ENCODE measurements at places on chromosomes 2 and 18.

- no peak for DNase-seq
Observed at GRCh38 chr2:175057078-175057685, 52.0 kb upstream of the CHN1 start.

GRCh38 chr2:14194233-14194632 is 438.3 kb upstream of the LRATD1 start:
- no peak for DNase-seq

DNA sequence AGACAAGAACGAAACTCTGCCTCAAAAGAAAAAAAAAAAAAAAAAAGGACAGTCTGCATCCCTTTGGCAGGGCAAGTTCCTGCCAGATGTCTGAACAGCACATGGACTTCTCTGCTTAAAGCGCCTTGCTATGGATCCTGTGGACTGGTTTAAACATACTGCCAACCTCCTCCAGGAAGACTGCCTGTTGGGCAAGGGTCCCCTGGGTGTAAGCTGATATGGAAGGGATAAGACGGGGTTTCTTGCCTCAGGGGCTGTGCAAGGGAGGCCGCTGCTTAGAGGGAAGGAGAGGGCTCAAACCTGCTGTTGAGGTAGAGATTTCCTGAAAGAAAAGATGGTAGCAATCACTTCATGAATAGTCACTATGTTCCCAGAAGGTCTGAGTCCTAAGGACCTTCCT is 22.2 kb downstream of the SKA1 start:
- DNase-seq: no peak

- no peak for DNase-seq
Observed at GRCh38 chr2:224846161-224846560, 130.0 kb upstream of the CCDC195 start.

GRCh38 chr2:162100579-162100978 is 26.6 kb upstream of the DPP4 start:
- no peak for DNase-seq

DNA sequence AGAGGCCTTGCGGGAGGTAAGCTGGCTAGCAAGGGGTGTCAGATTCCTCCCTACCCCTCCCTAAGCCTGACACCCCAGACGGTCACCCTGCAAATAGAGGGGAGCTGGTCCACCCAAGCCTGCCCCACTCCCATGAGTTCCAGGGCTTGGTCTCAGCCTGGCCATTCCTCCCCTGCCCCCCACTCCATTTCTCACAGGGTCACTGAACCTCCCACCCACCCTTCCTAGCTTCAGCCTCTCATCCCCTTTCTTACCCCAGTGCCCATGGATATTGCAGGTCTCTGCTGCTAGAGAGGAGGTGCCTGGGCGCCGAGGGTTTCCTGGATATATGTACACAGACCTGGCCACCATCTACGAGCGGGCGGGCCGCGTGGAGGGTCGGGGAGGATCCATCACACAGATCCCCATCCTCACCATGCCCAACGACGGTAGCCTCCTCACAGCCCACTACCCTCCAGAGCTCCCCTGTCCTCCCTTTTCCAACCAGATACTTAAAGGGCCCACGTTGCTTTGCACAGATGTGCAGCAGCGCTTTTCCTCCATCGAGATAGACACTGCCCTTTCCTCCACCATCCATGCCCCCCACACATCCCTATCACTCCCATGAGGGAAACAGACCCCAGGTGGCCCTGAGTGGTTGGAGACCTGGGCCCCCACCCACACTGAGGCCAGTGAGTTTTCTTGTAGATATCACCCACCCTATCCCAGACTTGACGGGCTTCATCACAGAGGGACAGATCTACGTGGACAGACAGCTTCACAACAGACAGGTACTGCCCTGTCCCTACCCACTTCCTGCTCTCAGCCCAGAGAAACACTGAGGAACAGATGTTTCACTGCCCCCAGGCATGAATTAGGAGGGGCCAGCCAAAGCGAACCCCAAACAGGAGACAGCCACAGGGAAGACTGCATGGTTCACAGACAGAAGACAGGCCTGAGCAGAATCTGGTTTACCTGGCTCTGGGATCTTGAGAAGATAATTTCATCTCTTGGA is 15.2 kb upstream of the ANKRD53 start:
- no peak for DNase-seq

GRCh38 chr2:162768656-162769055 is 69.9 kb downstream of the KCNH7 start:
- no peak for DNase-seq

- DNase-seq: no peak
Observed at GRCh38 chr2:207255565-207256470, 90.1 kb upstream of the KLF7 start.

DNA sequence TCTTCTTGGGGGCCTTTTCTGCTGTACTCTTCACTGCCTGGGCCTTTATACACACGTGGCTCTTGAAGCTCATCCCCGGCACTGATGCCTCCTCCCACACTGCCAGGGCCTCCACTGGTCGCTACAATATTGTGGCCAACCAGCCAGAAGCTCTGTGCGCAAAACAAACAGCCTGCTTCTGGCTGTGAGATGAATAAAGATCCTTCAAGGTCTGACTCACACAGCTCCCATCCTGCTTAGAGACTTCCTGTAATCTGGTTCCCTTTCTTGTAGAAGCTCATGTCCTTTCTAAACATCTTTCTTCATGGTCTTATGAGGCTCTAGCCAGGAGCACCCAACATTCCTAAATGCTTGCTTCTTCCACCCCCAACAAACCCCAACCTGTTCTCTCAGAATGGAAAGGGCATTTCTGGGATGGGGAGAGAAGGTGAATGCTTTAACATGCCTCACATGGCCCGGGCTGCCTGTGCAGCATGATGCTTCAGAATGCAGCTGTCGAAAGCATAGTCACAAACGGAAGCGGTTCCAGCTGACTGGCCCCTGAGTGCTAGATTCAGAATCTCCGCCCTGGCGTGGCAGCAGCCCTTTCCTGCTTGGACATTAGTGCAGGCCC is 24.6 kb downstream of the NRP2 start:
- DNase-seq: no peak

DNA sequence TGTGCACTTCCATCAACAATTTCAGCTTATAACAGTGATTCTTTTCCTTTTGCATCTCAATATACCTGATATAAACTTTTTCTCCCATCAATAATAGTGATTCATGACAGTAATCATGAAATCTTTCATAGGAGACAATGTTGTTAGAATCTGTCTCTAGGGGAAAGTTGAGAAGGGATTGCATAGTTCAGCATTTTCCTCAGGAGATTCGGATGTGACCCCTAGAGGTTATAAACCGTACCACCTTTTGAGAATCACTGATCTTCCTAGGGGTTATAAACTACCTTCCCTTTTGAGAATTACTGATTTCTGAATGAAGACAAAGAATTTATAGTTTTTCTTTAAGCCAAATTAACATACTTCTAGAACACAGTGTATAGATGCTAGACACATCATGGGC is 53.0 kb upstream of the GALNT3 start:
- no peak for DNase-seq

GRCh38 chr2:24493713-24494112 is 2.7 kb downstream of the NCOA1 start:
- DNase-seq: no peak

- DNase-seq: no peak
Observed at GRCh38 chr18:74945774-74946545, 263.0 kb downstream of the PTGR3 start.

- DNase-seq: no peak
Observed at GRCh38 chr2:96109931-96110511, 6.3 kb downstream of the ADRA2B start.

- DNase-seq: no peak
Observed at GRCh38 chr2:216350214-216350791, 22.0 kb downstream of the MARCHF4 start.

GRCh38 chr2:203400805-203401585 is 72.8 kb downstream of the ABI2 start:
- no peak for DNase-seq

- no peak for DNase-seq
Observed at GRCh38 chr2:226800941-226801784, 1.5 kb upstream of the IRS1 start.

GRCh38 chr2:52210161-52210560 is 1178.2 kb upstream of the NRXN1 start:
- DNase-seq: no peak

GRCh38 chr18:10188971-10189810 is 265.2 kb upstream of the APCDD1 start:
- no peak for DNase-seq

DNA sequence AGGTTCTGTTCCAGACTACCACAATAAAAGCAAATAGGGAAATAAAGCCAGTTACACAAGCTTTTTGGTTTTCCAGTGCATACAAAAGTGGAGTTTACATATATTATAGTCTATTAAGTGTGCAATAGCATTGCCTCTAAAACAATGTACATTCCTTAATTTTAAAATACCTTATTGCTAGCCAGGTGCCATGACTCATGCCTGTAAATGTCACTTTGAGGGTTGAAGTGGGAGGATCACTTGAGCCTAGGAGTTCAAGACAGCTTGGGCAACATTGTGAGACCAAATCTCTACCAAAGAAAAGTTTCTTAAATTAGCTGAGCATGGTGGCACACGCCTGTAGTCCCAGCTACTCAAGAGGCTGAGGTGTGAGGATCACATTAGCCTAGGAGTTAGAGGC is 52.9 kb upstream of the IMP4 start:
- no peak for DNase-seq

DNA sequence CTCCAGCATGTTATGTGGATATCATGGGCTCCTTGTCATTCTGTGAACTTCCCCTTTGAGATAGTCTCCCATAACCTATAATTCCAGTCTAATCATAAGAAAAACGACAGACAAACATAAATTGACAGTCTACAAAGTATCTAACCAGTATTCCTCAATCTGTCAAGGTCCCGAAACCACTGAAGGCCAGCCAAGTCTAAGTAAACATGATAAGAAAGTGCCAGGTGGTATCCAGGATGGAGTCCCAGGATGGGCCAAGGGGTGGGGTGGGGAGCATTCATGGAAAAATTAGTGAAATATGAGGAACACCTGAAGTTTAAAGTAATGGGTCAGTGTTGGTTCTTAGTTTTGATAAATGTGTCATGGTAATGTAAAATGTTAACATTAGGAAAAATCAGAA is 355.5 kb downstream of the DPP10 start:
- DNase-seq: no peak

DNA sequence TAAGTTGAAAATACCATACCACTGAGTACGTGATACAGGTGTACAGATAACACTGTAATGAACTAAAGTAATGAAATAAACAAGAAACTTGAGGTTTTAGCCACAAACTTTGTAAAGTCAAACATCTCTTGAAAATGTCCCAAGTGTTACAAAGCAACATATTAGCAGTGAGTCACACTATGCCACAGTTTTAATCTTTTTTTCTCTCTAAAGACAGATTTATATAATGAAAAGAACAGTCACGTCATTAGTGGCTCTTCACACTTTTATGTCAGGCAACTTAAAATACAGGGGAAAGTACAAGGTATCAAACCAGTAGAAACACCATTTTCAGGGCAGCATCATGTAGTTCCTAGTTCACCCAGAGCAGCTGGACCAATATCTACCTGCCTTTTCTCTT is 42.1 kb downstream of the RAPH1 start:
- DNase-seq: no peak

GRCh38 chr2:95012881-95013550 is 12.5 kb upstream of the MAL start:
- no peak for DNase-seq

DNA sequence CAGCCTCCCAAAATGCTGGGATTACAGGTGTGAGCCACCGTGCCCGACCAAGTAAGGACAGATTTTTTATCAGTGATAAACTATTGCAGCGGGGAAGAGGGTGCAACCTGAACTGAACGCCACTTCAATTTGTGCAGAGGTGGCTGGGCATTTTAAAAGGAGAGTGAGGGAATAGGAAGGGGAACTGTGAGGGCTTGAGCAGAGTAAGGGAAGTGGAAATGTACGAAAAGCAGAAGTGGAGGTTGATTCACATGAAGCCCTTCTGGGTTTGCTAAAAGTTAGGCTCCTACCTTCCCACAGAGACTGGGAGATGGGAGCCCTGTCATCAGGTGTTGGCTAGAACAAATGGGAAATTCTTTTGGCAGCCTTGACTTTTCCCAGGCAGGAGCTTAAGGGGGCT is 6.1 kb downstream of the STK11IP start:
- no peak for DNase-seq

- no peak for DNase-seq
Observed at GRCh38 chr2:112679484-112679883, 33.7 kb downstream of the SLC20A1 start.

DNA sequence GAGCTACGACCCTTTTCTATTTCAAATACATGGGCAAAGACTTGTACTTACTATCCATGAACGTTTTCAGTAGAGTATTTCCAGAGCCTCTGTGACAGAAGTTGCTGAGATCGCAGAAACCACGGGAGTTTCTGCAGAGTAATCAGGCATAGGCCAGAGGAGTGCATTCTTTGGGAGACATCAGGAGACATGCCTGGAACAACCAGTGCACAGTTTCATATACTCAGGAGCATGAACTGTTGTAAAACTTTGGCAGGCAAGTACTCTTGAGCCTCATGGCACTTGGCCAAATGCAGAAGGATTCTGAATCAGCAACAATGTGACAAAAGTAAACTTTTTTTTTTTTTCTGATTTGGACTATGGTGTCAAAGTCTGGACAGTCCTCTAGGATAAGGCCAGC is 307.1 kb downstream of the GRB14 start:
- DNase-seq: no peak

GRCh38 chr2:120477831-120478481 is 132.0 kb downstream of the INHBB start:
- no peak for DNase-seq

- DNase-seq: no peak
Observed at GRCh38 chr18:75421656-75422055, 5.8 kb downstream of the SMIM21 start.

GRCh38 chr2:187316040-187316439 is 132.0 kb downstream of the CALCRL start:
- DNase-seq: no peak

DNA sequence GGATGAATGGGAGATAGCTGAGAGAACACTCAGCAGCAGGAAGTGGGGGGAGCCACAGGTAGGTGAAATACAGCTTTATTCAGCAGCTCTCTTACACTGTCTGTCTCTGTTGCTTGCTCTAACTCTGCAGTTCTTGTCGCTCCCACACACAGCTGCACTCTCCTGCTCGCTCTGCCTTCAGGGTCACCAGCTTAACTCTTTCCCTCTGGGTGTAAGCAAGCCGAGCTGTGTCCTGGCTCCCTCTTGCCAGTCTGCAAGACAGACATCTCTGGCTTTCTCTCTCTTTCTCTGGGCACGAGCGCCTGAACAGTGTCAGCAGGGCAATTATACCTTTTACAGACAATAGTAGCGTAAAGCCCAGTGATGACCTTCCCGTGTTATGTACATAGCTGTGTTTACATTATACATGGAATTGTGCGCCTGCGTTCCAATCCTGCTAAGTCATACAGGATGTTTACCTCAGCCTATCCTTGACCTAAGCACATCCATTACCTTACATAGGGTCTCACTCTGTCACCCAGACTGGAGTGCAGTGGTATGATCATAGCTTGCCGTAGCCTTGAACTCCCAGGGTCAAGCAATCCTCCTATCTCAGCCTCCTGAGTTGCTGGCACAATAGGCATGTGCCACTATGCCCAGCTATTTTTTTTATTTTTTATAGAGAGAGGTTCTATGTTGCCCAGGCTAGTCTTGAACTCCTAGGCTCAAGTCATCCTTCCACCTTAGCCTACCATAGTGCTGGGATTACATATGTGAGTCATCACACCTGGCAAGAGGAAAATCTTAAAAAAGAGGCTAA is 57.8 kb upstream of the CHN1 start:
- DNase-seq: no peak

- DNase-seq: no peak
Observed at GRCh38 chr2:42930025-42930581, 137.7 kb upstream of the HAAO start.
